Kidney capillary endothelial cell (primary cell): ENCODE measurements at places on chromosomes 12 and 14.

DNA sequence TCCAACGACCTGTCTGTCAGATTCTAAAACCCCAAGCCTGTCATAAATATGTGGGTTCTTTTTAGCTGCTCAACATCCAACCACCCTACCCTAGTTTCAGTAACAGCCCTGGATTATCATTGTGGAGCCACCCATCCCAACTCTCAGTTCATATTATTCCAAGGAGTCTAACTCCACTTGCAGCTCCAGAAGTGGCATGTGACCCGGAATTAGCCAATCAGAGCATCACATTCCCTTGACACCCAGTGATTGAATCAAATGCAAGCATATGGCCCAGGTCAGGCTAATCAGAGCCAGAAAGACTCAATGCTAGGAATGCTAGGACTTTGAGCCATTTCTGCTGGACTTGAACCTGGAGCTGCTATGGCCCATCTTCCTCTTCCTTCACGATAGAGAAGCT is 17.1 kb upstream of the HSP90B1 start:
- no peak for DNase-seq

- DNase-seq, result no peak
These were observed 82.3 kb downstream of the ITPR2 start for GRCh38 chr12:26750531-26751175.

DNA sequence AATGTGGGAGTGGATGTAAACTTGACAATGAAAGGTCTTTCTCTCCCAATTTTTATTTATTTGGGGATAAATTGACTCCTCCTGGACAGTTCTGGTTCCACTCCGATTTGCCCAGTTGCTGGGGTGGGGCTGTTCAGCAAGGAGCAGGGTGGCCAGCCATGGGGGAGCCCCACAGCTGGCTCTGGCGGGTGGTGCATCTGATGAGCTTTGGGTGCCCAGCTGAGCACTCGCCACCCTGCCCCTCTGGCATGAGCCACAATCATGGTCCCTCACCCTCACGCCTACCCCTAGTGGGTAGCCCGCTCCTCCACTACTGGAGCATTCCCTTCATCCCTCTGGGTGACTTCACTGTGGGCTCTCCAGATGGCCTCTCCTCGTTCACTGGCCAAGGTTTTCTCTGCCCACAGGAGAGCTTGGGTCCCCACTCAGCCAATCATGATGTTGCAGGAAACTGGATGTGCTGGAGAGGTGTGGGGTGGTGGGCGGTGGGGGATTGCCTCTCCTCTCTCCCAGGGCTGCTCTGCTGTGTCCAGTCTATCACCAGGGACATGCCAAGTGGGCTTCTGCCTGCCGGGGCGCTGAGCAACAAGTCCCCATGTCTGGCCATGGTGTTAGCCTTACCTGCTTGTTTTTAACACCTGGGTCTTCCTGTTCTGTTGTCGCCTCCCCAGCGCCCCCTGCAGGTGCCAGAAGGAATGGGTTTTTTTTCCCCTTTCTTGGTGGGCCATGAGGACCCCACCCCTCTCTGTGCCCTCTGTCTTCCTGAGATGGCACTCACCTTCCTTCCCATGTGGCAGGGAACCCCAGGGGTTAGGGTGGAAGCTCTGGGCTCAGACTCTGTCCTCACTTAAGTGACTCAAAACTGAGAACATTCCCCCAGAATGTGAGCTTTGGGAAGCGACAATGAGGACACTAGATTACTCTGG is 3.4 kb downstream of the CYP46A1 start:
- no peak for DNase-seq

GRCh38 chr12:53828598-53828997 is 76.8 kb upstream of the CISTR start:
- no peak for DNase-seq

DNA sequence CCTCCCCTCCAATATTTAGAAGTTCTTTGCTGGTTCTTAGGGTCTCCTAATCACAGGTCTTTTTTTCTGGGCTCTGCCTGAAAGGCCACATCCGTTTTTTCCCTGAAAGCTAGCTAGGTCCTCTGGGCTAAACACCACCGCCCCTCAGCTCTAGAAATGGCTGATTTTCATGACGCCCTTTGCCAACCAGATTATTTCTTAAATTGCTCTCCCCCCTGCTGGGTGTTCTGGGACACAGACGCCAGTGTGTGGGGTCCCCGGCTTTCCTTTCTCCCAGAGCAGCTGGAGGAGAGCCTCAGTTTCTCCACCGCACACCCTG is 45.3 kb upstream of the ATP23 start:
- DNase-seq, result no peak

DNA sequence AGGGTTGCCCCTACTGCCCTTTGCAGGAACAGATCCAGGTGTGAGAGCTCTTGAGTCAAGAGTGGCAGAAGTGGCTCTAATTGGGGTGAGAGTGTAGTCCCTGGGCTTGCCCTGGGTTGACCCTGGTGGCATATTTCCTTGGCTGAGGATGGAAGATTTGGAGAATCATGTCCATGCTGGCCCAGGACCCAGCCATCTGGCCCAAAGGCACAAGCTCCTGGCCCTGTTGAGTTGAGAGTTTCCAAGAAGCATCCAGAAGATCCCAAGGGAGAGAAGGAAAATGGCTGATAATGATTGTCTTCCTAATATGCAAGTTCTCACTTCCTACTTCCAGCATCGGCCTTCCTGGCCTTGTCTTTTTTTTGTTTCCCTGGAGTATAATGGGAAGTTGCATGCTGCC is 55.5 kb upstream of the SRSF5 start:
- DNase-seq, result no peak

DNA sequence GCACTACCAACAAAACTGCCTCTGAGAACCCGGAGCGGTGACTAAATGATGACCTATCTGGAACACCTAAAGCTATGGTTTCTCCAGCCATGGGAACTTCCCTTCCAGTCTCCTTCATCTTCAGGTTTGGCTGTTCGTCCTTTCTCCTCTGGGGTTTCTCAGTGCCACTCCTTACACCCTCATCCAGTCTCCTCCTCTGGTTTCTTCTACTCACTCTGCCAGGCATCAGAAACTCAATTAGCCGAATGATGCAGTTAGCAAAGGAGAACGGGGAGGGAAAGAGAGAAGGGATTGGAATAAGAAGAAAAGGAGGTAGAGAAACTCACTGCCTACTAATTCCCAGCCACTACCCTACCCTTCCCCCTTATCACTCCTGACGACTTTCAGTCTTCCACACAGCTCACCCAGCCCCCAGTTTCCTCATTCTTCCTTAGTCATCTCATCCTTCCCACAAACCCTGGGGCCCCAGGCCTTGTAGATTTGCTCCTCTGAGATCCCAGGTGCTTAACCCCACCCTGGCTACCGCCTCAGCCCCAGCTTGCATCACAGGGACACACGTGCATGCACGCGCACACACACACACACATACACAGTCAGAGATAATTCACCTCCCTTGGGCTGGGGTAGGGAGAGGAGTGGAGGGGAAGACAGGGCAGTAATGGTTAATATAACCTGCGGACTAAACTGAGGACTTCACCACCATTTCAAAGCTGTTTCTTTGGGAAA is 13.0 kb downstream of the FGD6 start:
- DNase-seq, result peak; percentile 67

DNA sequence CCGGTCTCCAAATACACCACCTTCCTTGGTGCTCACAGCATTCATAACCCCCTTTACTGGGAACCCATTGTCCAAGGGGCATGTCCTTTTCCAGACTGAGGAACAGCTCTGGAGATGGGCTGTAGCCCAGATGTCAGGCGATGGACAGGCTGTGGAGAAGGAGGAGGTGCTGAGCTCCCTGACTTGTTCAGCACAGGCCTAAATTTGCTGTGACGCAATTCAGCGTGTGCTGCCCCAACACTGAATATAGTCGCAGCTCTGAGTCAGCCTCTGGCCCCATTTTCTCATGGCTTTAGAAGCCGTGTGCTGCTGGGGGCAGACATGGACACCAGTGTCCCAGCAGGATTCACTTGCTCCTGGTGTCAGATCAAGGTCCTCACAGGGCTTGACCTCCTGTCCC is 269.1 kb downstream of the EMP1 start:
- no peak for DNase-seq

GRCh38 chr12:41325336-41325735 is 137.2 kb downstream of the PDZRN4 start:
- no peak for DNase-seq

DNA sequence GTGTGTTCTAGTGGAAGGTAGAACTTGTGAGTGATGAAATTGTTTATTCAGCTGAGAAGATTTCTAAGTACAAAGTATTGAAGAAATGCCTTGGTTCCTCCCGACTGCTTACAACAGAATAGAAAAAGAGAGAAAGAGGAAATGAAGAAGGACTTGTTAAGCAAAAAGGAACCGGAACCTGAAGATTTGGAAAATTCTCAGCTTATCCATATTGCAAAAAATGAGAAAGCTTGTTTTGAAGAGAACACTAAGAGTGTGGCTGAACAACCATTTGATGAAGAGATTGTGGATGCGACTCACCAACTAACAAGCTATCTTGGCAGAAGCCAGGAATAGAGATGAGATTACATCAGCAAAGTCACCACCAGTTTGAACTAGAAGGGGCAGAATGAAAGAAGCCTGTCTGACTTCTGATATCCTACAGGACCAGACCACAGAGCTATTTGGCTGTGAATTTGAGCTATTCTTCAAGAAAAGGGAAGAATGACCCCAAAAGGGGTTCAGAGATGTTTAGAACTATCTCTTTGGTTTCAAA is 15.1 kb downstream of the NDUFA9 start:
- peak; percentile 18 for DNase-seq

DNA sequence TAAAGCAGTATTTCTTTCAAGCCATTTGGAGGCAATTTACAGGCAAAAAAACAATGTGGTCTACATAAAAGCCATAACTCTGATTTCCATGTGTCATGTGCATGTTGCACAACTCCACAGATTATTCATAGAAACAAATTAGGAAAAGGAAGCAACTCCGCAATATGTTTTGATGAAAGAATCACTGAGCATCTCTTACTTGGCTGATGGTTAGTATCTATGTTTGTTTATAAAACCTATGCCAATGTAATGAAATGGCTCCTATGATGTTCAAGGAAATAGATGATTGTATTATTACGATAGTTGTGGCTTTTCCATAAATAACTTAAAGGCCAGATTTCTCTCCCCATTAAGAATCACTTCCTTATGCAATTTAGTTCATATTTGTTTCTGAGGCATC is 373.7 kb downstream of the CCDC91 start:
- no peak for DNase-seq

DNA sequence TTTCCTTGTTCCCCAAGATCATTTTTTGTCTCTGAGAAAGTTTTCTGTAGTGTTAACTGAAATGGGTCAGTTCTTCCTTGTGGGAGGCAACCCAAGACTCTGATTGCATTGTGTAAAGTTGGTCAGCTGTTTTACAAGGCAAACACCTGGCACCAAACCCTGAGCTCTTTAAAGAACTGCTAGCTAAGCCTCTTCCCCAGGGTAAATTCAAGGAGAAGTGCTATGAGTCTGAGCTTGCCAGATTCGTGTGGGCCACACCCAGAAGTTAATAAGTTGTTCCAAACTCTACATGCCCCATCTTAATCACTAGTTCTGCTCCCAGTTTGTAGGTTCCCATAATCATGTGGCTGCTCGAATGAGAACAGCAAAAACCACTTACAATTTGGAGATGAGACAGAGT is 214.5 kb downstream of the BTG1 start:
- no peak for DNase-seq

- DNase-seq, result peak; percentile 61
These were observed at the start of gene ARHGDIB for GRCh38 chr12:14961466-14962152. ARHGDIB (minus strand) TSS chr12:14961601; CDS start chr12:14950712, 10,889 bp downstream.

DNA sequence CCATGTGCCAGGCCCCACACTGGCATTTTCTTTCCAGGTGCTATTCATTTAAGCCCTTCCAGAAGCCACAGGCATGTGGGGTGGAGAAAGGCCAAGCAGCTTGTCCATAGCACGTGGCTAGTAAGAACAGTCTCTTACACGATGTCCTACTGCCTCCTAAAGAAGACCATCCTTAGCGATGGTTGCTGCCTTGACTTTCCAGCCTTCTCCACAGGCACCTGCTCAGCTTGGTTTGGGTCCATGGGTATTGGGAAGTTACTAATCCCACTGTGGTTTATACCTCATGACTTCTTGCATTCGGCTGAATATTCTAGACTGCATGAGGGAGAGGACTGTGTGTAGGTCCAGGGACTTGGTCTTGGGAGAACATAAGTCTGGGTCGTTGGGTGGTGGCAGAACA is 49.2 kb downstream of the NINJ2 start:
- DNase-seq, result no peak
